ENCODE measurements at places on chromosomes 1 and 21. TPM values are rescaled to one million over a fixed set of nuclear protein-coding genes. Genes with fewer than 3 reads are reported as not detected.

The BEND5 gene
- 23.9 TPM for total RNA-seq

The CYP4A22 gene
- total RNA-seq: not detected

The PLA2G2D gene
- total RNA-seq: not detected

The OR6K3 gene
- not detected for total RNA-seq

The KIF21B gene
- total RNA-seq: 11.4 TPM

The PPP1R8 gene
- 52.5 TPM for total RNA-seq

The HCRTR1 gene
- total RNA-seq: not detected

The TOMM40L gene
- total RNA-seq: 16.3 TPM

The MDM4 gene
- 123 TPM for total RNA-seq

The C1orf167 gene
- total RNA-seq: 0.67 TPM

The CIART gene
- 1.9 TPM for total RNA-seq

The SHISAL2A gene
- total RNA-seq: 0.38 TPM

The RBP7 gene
- total RNA-seq: 0.55 TPM

The SLC27A3 gene
- total RNA-seq: 29.5 TPM

The EFCAB7 gene
- total RNA-seq: 13.5 TPM

The POU3F1 gene
- total RNA-seq: 0.43 TPM

The TRIM58 gene
- 1.2 TPM for total RNA-seq

The CD1B gene
- not detected for total RNA-seq

The GBP3 gene
- not detected for total RNA-seq

The CELA2A gene
- not detected for total RNA-seq

The FBXO2 gene
- 5.6 TPM for total RNA-seq

The KRTAP10-12 gene
- not detected for total RNA-seq

The TIE1 gene
- 1.2 TPM for total RNA-seq

The KIF2C gene
- total RNA-seq: 26.6 TPM

The ORC1 gene
- 11.0 TPM for total RNA-seq

The SV2A gene
- total RNA-seq: 21.8 TPM

The CAPN8 gene
- 2.2 TPM for total RNA-seq

The PDXK gene
- 57.6 TPM for total RNA-seq

The PLEKHG5 gene
- 77.0 TPM for total RNA-seq

The NAV1 gene
- total RNA-seq: 53.4 TPM

The FAM72A gene
- total RNA-seq: 3.2 TPM

The ANKRD35 gene
- total RNA-seq: 0.31 TPM

The PRAMEF6 gene
- total RNA-seq: not detected

The GCSAML gene
- not detected for total RNA-seq

The SPRR2A gene
- not detected for total RNA-seq

The AQP10 gene
- total RNA-seq: 0.96 TPM

The MORC3 gene
- 33.7 TPM for total RNA-seq

The PROK1 gene
- not detected for total RNA-seq

The OR2G6 gene
- total RNA-seq: not detected

The AGMAT gene
- 3.1 TPM for total RNA-seq

All from progenitor cell of endocrine pancreas (in vitro differentiated cells).